Activated CD4-positive, alpha-beta T cell treated with anti-CD3 and anti-CD28 coated beads, Interleukin-2, amount 50 U/mL, for 48 hours (primary cell): ENCODE measurements at places on chromosomes 6 and 20.
A peak's percentile ranks its signal among the peaks of the same experiment; 100 is the strongest.

GRCh38 chr6:143642403-143642802 lies 35.4 kb upstream of the PHACTR2 start:
- no peak for DNase-seq

GRCh38 chr20:48075591-48076174 lies 290.4 kb upstream of the SULF2 start:
- DNase-seq, result no peak

DNA sequence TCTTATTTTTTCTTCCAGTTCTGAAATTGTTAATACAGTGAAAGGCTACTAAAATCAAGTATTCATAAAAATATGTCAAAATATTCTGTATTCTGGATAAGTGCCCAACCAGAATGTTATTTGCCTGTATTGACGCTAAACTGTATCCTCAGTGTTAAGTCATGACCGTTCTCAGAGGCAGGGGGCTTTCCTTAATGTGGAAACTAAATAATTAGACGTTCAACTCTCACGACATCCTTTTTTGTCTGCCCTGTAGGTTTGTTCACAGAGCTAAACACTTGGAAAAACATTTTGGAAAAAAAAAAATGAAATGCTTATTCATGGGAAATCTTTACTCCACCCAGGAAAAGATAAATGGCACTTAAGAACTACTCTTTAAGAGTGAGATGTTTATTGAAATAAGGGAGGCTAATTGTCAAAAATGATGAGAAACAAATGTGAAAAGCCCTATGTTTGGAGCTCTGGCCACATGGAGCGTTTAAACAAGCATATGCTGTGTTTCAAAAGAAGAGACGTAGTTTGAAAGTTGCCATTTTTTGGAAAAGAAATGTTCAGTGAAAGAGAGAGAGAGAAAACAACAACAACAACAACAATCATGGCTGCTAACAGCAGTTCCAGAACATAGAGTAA lies 453.1 kb upstream of the MARCKS start:
- no peak for DNase-seq

GRCh38 chr6:90049295-90049694 lies 155.0 kb downstream of the GJA10 start:
- DNase-seq, result no peak

DNA sequence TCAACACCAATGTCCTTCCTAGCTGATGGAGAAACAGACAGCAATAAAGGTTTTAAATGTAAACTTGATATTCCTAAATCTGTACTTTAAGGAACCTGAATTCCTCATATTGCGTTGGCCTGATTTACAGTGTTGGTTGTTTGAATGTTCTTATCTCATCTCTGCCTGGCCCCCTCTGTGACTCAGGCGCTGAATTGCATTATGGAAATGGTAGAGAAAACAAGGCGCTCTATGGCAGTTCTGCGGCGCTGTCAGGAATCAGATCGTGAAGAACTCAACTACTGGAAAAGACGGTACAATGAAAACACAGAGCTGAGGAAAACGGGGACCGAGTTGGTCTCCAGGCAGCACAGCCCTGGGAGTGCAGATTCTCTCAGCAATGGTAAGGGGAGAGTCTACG lies 32.6 kb upstream of the C20orf144 start:
- DNase-seq, result no peak

DNA sequence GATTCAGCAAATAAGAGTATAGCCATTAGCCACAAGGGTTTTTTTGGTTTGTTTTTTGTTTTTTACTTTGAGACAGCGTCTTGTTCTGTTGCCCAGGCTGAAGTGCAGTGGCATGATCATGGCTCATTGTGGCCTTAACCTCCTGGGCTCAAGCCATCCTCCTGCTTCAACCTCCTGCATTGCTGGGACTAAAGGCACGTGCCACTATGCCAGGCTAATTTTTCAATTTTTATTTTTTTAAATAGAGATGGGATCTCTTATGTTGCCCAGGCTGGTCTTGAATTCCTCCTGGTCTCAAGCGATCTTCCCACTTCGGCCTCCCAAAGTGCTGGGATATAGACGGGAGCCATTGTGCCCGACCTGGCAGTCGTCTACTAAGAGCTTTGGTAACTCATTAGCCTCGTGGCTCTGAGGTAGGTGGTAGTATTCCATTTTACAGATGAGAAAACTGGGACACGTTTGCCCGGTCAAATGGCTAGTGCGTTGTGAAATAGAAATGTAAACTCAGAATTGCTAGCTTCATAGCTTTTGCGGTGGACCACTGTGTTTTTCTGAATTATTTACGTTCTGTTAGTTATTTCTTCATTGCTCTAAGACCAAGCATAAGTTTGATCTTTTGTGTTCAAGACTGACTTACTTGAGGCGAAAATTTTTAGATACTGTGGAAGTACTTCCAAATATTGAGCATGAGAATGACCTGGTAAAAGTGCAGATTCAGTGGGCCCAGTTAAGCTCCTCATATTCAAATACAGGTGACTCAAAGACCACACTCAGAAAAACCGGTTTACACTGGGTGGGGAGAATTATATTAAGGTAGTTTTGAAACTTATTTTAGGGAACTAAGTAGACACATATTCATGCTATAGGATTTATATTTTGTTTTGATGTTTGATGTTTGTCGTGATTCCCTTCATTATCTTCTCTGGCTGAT lies 2.1 kb downstream of the PANK2 start:
- DNase-seq, result no peak

DNA sequence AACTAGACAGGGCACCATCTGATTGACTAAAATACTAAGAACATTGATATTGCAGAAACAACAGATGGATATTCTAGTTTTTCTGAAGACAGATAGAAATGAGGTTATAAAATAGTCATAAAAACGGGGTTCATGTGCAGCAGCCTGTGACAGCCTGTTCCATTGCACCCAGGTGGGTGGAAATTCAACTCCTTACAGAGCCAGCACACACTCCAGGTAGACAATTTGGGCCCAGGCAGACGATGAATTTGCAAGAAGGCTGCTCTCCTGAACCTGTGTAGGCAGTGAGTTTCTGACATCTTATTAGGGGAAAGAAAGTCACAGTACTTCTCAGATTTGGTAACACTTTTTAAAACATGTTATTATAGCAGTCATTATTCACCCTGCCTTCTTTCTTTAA lies 414.1 kb downstream of the PHF3 start:
- no peak for DNase-seq

- DNase-seq, result no peak
Measured at GRCh38 chr6:36263390-36264000, 6.4 kb upstream of the PNPLA1 start.

- no peak for DNase-seq
Measured at GRCh38 chr20:35005463-35005961, 49.8 kb downstream of the MYH7B start.

DNA sequence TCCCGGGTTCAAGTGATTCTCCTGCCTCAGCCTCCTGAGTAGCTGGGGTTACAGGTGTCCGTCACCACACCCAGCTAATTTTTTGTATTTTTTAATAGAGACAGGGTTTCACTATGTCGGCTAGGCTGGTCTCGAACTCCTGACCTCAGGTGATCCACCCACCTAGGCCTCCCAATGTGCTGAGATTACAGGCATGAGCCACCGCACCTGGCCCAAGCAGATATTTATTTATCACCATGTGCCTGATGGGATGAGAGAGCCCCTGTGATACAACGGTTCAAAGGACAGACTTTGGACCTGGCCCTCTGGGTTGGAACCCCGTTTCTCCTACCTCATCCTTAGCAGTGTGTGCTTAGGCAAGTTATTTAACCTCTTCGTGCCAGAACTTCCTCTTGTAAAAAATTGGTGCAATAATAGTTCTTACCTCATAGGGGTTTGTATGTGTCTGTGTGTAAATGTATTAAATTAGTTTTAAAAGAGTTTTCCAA lies 19.2 kb upstream of the STK38 start:
- no peak for DNase-seq

- no peak for DNase-seq
Measured at GRCh38 chr20:48776306-48776705, 51.5 kb downstream of the PREX1 start.

GRCh38 chr6:68400396-68400795 lies 234.7 kb upstream of the ADGRB3 start:
- no peak for DNase-seq

- DNase-seq, result no peak
Measured at GRCh38 chr20:15278041-15278440, 940.6 kb upstream of the FLRT3 start.

- DNase-seq, result no peak
Measured at GRCh38 chr6:37406726-37407341, 26.2 kb upstream of the CMTR1 start.

- no peak for DNase-seq
Measured at GRCh38 chr20:43987531-43987930, 72.9 kb downstream of the TOX2 start.

- DNase-seq, result no peak
Measured at GRCh38 chr6:135796643-135797305, 54.7 kb upstream of the PDE7B start.

DNA sequence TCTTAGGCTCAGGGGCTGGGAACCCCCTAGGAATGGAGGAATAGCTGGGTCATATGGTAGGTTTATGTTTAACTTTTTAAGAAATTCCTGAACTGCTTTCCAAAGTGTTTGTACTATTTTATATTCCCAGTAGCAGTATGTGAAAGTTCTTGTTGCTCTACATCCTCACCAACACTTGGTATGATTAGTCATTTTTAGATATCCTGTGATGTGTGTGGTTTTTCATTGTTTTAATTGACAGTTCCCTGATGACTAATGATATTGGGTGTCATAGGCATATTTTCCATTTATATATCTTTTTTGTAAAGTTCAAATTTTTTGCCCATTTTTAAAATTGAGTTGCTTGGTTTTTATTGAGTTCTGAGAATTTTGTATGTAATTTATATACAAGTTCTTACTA lies 72.3 kb downstream of the SLC16A10 start:
- no peak for DNase-seq

GRCh38 chr20:12264711-12265110 lies 347.0 kb downstream of the BTBD3 start:
- DNase-seq, result no peak

DNA sequence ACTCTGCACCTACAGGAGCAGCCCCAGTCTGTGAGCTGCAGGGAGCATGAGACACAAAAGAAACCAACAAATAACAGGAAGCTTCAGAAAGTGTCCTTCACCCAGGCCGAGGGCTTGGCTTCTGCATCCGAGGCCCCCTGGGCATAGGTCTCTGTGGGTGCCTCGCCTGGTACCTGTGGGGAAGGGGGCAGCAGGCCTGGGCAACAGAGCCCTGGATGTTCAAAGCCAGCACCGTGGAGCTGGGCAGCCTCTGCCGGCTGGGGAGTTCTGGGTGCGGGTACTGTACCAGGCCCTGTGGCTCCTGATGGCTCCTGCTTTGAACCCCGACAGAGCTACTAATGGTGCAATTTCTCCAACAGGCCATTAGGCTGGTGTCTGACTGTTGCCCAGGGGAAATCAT lies 55.7 kb downstream of the TMEM242 start:
- DNase-seq, result no peak

GRCh38 chr20:56440346-56441007 lies 27.9 kb upstream of the RTF2 start:
- peak; percentile 66 for DNase-seq

DNA sequence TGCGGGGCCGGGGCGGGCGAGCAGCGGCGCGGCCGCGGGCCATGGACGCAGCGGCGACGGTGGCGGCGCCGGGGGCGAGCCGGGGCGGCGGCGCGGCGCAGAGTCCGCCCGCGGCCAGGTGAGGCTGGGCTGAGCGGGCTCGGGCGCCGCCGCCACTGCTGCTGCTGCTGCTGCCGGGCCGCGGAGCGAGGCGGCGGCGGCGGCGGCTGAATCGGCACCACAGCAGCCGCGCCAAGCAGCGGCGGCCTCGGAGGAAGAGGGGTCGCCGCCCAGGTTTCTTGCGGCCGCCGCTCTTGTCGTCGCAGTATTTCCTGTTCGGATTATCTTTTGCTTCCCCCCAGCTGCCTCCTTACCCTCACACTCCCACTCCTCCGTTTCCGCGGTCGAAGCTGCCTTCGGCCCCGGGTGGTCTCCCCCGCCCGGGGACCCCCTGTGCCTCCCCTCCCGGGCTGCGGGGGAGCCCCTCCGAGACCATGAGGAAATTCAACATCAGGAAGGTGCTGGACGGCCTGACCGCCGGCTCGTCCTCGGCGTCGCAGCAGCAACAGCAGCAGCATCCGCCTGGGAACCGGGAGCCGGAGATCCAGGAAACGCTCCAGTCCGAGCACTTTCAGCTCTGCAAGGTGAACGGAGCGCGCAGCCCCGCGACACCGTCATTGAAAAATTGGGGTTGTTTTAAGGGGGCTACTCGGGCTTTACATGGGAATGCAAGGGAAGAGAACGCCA lies at the start of gene STXBP5:
Gene STXBP5, plus strand, starts transcription at position 358 of the 726 bp plus-strand sequence. Its CDS starts 116 bp downstream, at position 474.
- DNase-seq, result peak; percentile 58

- DNase-seq, result no peak
Measured at GRCh38 chr6:169589293-169589692, 112.5 kb downstream of the WDR27 start.

DNA sequence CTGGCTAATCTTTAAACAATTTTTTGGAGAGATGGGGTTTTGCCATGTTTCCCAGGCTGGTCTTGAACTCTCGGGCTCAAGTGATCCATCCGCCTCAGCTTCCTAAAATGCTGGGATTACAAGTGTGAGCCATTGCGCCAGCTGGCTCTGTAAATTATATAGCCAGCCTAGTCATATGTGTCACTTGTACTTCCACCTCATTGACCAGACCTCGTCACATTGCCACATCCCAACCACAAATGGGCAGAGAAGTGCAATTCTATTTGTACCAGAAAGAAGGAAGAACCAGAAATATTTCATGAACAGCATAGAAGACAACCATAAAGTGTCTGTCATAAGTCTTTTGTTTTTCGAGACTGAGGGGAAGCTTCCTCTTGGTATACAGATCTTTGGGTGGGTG lies 304.9 kb upstream of the RNF24 start:
- no peak for DNase-seq

GRCh38 chr20:52031206-52031562 lies 160.4 kb downstream of the ZFP64 start:
- no peak for DNase-seq

- DNase-seq, result no peak
Measured at GRCh38 chr6:42532038-42532669, 31.7 kb upstream of the UBR2 start.

- DNase-seq, result no peak
Measured at GRCh38 chr6:42275376-42276033, 57.8 kb upstream of the MRPS10 start.

DNA sequence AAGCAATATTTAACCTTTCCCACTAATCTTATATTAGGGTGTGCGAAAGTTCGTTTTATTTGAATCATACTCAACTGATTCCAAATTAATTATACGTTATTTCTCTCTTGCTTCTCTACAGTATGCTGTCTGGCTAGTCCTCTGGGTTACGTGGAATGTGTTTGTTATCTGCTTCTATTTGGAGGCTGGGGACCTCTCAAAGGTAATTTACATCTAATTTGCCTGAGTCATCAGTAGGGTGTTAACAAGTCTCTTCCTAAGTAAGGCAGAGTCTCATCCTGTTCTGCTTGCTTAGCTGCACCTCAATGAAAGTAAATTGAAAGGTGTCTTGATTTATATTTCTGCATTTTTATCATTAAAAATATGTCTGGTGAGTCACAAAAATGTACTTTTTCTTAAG lies 551.5 kb downstream of the NKAIN2 start:
- DNase-seq, result no peak

GRCh38 chr20:24654425-24654824 lies 185.0 kb downstream of the SYNDIG1 start:
- DNase-seq, result no peak

GRCh38 chr6:168967281-168967925 lies 286.2 kb downstream of the THBS2 start:
- no peak for DNase-seq

- no peak for DNase-seq
Measured at GRCh38 chr6:69693762-69694161, 103.0 kb downstream of the LMBRD1 start.
